ENCODE measurements at places on chromosomes 4 and X. TPM values are rescaled to one million over a fixed set of nuclear protein-coding genes. Genes with fewer than 3 reads are reported as not detected.

SPARCL1 gene
- 288 TPM for total RNA-seq

DNA sequence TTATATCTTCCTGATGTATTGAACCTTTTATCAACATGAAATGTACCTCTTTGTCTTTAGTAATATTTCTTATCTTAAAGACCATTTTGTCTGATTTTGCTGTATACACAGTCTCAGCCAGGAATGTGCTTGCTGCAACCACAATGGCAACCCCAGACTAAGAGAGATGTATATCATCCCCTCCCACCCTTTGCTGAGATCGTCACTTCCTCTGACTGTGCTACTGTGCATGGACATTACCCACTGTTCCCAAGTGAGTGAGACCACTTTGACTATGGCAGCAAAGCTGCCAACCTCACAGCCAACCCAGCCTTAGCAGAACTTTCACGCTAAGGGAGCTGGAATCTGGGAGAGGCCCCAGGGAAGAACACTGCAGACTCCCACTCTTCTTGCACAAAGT lies 46.0 kb downstream of the EIF2S3 start:
- H3K27me3 ChIP-seq = no peaks in the 10 kb centered on the region
- no peaks in the 10 kb centered on the region for H3K4me1 ChIP-seq
- no peak overlapping the region for H3K4me3 ChIP-seq
- DNase-seq = no peak
- H3K27ac ChIP-seq = no peak overlapping the region

DNA sequence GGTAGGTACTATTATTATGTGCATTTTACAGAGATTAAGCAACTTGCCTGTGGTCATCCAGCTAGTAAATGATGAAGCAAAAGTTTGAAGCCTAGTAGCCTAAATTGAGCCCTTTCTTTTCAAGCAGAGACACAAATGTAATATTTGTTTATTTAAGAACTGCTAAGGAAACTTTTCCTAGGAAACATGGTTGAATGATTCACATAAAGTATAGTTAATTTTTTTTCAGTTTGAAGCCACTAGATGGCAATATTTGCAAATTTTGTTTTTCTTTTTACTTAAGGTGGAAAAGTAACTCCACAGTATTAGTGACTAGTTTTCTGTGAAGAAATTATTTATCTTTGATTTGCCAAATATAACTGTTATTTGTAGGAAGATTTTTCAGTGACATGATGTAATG lies 52.8 kb upstream of the ANKRD17 start:
- H3K27ac ChIP-seq = no peak overlapping the region
- no peaks in the 10 kb centered on the region for H3K4me1 ChIP-seq
- H3K4me3 ChIP-seq = no peak overlapping the region
- no peaks in the 10 kb centered on the region for H3K36me3 ChIP-seq
- no peak for DNase-seq
- H3K27me3 ChIP-seq = no peaks in the 10 kb centered on the region

MAD2L1 gene
- 2.6 TPM for total RNA-seq

DNA sequence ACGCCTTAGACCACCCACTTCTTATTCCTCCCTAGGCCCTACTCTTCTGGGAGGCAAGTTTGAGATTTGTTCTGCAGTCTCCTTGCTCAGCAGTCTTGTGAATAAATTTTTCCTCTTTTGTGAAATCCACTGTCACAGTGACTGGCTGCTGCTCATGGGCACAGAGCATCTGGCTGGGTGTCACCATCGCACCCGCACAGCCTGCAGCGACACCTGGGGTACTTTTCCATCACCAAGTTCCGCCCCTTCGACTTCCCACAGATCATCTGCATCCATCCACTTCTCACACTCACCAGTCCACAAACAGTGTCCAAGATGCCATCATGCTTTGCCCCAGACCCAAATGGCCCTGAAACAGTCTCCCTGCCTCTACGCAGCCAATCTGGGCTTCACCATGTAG lies 36.4 kb upstream of the AFAP1 start:
- H3K27me3 ChIP-seq = no peaks in the 10 kb centered on the region
- H3K4me1 ChIP-seq = peaks cover 14% of the 10 kb centered on the region
- no peaks in the 10 kb centered on the region for H3K36me3 ChIP-seq
- no peak overlapping the region for H3K4me3 ChIP-seq

DNA sequence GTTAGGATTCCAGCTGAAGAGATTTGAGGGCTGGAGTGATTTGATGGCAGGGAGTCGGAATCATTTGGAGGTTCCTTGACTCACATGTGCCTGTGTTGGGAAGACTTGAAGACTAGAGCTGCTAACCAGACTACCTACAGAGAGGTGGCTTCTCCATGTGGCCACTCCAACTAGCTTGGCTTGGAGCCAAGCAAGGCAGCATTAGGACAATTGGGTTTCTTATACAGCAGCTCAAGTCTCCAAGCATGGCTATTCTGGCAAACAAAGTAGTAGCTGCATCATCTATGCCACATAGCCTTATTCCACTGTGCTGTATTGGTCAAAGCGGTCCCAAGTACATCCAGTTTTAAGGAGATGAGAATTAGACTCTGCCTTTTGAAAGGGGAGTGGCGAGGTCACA lies 171.7 kb upstream of the SLC4A4 start:
- no peak overlapping the region for H3K27ac ChIP-seq
- no peaks in the 10 kb centered on the region for H3K4me1 ChIP-seq
- H3K27me3 ChIP-seq = no peaks in the 10 kb centered on the region
- no peak overlapping the region for H3K4me3 ChIP-seq

NDNF gene
- 121 TPM for total RNA-seq

DNA sequence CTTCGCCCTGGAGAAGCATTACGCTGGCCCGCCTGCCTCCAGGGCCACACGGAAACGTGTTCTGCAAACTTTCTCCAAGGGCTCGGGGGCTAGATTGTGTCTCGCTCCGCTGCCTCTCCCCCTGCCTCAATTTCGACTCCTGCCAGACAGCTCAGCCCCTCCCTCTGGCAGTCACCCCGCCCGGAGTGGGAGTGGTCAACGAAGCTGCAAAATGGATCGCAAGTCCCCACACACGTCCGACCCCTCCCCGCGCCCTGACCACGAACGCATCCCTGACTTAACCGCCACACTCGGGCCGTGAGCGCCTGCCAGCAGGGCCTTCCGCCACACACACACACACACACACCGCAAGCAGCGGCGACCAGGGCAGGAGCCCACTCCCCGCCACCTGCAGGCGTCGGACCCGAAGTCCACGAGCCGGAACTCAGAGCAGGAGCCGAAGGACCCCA lies 47.0 kb upstream of the NKAP start:
- no peaks in the 10 kb centered on the region for H3K27me3 ChIP-seq
- H3K27ac ChIP-seq = no peak overlapping the region
- no peaks in the 10 kb centered on the region for H3K36me3 ChIP-seq
- H3K4me3 ChIP-seq = no peak overlapping the region

SLC25A31 gene
- total RNA-seq = not detected

DNA sequence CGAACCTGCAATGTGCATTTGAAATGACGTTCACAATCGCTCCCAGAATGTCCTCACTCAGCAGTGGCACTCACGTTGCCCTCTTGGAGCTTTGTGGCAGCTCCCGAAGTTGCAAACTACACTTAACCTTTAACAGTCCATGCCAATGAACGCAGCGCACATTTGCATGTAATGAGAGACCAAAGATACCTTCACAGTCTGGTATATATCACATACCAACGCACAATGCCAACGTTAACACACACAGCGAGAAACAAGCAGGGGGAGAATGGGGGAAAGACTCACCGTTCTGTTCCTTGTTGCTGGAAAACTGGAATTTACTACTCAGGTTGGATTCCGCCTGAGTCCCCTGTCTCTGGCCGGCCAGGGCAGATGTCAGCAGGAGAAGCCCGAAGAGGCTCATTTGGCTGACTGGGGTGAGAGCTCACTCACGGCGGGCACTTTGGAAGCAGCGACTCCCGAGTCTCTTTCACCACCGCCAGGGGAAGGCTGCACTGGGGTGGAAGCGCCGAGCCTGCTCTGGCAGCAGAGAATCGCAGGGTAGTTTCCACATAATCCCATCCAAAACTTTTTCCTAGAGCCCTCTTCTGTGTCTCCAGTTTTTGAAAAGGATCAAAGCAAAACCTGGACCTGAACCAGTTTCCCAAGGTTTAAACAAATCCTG lies 966 bp downstream of the PDGFC start:
- H3K27me3 ChIP-seq = no peaks in the 10 kb centered on the region
- DNase-seq = peak; percentile 67
- H3K36me3 ChIP-seq = no peaks in the 10 kb centered on the region
- peak overlapping the region; percentile 89 for H3K27ac ChIP-seq
- H3K4me1 ChIP-seq = peaks cover 14% of the 10 kb centered on the region

GRCh38 chr4:158297866-158298265 lies 87.6 kb downstream of the TMEM144 start:
- H3K36me3 ChIP-seq = no peaks in the 10 kb centered on the region
- H3K4me1 ChIP-seq = no peaks in the 10 kb centered on the region
- no peak for DNase-seq
- H3K27me3 ChIP-seq = no peaks in the 10 kb centered on the region
- H3K4me3 ChIP-seq = no peak overlapping the region
- H3K27ac ChIP-seq = no peak overlapping the region

DNA sequence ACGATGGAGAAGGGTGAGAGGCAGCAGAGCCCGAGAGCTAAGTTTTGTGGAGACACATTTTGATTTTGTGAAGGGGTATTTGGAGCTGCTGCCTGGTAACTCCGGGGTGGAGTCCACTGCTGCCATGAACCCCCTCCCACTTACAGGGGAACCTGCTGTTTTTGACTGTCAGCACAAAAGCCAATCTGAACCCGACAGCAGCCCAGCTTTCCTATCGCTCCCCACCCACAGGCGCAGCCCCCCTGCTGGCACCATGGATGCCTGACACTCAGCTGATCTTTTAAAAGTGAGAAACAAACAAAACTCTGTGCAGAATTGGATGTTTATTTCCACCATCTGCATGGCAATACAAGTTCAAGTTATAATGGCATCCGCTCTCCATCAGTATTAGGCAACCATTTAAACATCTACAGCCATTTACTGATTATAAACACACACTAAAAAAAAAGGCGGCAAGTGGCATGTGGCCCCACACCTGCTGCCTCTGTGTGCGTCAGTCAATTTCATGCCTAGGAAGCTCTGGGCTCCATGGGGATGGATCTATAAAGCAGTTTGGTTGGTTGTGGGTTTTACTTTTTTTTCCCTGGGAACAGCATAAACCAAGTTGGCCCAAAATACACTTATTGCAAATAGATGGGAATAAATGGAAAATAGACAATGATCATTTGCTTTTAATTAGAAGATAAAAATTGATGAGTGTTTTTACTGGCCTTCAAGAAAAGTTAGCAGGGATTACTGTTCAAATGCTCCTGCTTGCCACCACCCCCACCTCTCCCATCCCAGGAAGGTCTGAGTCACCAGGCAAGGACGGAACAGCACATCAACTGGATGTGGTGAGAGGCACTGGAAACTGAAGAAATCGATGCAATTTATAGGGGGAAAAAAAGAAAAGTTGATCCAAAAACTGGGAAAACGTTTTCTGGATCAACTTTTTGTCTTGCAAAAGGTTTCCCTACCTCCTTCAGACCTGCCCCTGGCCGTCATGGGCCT lies 46.0 kb downstream of the SEPSECS start:
- H3K27ac ChIP-seq = no peak overlapping the region
- no peaks in the 10 kb centered on the region for H3K27me3 ChIP-seq
- H3K36me3 ChIP-seq = no peaks in the 10 kb centered on the region
- H3K4me1 ChIP-seq = no peaks in the 10 kb centered on the region
- DNase-seq = no peak

RASSF6 gene
- total RNA-seq = 1.1 TPM

FGF2 gene
- 7.8 TPM for total RNA-seq

GRCh38 chr4:107065201-107065600 lies 29.1 kb upstream of the DKK2 start:
- H3K27ac ChIP-seq = no peak overlapping the region
- H3K4me3 ChIP-seq = no peak overlapping the region
- no peak for DNase-seq
- no peaks in the 10 kb centered on the region for H3K36me3 ChIP-seq
- no peaks in the 10 kb centered on the region for H3K4me1 ChIP-seq
- no peaks in the 10 kb centered on the region for H3K27me3 ChIP-seq

- no peaks in the 10 kb centered on the region for H3K36me3 ChIP-seq
- no peaks in the 10 kb centered on the region for H3K4me1 ChIP-seq
- no peak overlapping the region for H3K4me3 ChIP-seq
- no peak overlapping the region for H3K27ac ChIP-seq
Measured at GRCh38 chrX:151983186-151983585, 8.7 kb upstream of the GABRE start.

ALAS2 gene
- total RNA-seq = 4.1 TPM

DNA sequence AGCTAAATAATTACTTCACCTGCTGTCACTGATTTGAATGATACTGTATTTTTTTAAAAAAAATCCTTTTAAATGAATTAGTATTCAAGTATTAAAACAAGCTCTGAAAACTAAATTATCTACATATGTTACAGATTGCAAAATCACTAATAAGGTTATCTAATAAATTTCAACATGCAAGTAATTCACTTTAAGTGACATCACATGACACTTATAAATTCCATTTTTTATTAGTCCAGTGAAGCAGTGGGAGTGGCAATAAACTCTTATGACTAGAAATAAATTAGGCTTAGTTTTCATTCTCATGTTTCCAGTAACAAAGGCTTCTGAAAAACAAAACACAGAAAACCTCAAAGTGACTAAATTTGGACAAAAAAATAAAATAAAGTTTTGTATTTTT lies 36.3 kb downstream of the SMIM31 start:
- no peaks in the 10 kb centered on the region for H3K4me1 ChIP-seq
- H3K27me3 ChIP-seq = no peaks in the 10 kb centered on the region
- no peak overlapping the region for H3K4me3 ChIP-seq

- H3K4me3 ChIP-seq = no peak overlapping the region
- no peaks in the 10 kb centered on the region for H3K27me3 ChIP-seq
- no peak overlapping the region for H3K27ac ChIP-seq
- H3K36me3 ChIP-seq = no peaks in the 10 kb centered on the region
- no peak for DNase-seq
Measured at GRCh38 chrX:110734894-110735541, 60.6 kb downstream of the CHRDL1 start.

DNA sequence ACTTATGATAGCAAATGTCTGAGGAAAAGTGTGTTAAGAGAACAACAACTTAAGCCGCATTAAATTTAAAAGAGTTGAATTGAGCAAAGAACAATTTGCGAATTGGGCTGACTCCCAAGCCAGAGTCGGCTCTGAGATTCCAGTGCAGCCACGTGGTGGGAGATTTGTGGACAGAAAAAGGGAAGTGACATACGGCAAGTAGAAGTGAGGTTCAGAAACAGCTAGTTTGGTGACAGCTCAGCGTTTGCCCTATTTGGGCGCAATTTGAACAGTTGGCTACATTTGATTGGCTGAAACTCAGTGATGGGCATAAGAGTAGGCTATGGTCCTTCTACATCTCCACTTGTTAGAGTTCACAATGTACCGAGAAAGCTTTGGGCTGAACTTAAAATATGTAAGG lies 124.0 kb downstream of the PRKX start:
- no peaks in the 10 kb centered on the region for H3K27me3 ChIP-seq
- no peak overlapping the region for H3K4me3 ChIP-seq
- no peaks in the 10 kb centered on the region for H3K4me1 ChIP-seq
- no peaks in the 10 kb centered on the region for H3K36me3 ChIP-seq
- H3K27ac ChIP-seq = no peak overlapping the region
- no peak for DNase-seq

DNA sequence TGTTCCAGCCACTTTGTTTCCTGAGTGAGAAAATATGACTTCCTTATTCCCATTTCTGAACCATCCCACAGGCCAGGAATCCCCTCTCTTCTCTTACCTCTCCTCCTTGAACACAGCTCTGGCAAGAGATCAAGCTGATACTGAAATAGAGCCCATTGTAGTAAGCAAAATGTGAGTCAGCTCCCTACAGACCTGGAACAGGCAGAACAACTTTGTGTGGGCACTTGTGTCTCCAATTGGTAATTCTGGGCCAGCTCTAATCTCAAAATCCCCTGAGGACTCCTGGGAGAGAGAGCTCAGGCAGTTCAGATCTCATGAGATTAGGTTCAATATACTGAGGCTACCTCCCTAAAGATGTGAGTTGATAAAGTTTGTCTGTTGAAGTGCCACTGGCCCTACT lies 213.5 kb downstream of the GUCY2F start:
- H3K4me1 ChIP-seq = no peaks in the 10 kb centered on the region
- no peak overlapping the region for H3K4me3 ChIP-seq
- H3K36me3 ChIP-seq = no peaks in the 10 kb centered on the region
- no peak for DNase-seq
- H3K27ac ChIP-seq = no peak overlapping the region

Data from upper lobe of left lung (tissue), 6 donors.